ENCODE measurements at places on chromosomes 12 and 14.

- DNase-seq: no peak
These were observed 122.1 kb downstream of the HMGA2 start for GRCh38 chr12:65946419-65946818.

DNA sequence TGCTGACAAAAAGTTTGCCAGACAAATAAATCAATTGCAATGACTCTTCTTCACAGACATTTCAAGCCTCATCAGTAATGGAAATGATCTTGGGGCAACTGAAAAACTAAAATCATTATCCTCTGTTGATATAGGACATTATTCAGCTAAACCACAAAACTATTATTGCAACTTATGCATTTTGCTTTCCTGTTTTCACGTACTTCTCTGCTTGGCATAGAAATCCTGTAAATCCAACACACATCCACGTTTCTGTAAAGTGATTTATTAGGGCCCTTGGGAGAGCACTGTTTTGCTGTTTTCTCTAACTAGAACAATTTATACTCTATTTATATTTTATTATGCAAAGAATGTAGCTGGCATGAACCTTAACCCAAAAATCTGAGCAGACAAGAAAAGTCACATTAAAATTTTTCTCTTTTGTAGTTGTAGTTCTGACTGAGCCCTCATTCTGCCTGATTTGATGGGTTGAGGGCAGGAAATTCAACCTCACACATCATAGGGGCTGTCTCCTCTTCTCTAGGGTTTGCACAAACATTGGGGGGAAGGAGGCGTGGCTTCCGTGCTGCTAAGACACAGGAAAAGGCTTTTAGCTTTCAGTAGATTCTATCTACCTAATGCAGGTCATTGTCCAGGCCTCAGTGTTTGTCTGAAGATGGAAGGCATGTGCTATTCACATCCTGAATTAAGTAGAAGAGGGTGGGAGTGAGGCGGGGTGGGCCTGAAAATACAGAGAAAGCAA, 11.5 kb upstream of the NUP107 start:
- no peak for DNase-seq

DNA sequence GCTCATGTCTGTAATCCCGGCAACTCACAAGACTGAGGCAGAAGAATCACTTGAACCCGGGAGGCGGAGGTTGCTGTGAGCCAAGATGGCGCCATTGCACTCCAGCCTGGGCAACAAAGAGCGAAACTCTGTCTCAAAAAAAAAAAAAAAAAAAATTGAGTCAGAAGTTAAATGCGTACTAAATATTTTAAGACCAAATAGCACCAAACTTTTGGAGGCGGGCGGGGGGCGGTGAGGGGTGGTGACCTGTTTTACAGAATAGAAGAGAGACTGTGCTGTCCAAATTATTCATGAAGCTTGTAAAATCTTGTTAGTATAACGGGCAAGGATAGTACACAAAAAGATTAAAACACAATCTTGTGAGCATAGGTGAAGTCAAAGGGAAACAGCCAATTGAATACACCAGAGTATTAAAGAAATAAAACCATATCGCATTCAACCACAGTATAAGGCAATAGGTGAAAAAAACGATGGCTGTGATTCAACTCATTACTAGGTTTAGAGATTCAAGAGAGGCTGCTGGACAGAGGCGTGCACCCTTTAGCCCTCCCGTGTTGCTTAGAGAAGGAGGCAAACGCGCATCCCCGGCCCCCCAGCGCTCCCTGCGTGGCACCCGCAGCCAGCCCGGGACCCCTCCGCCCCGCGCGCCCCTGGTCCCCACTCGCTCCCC, 571 bp downstream of the ZNF891 start:
- DNase-seq: no peak

GRCh38 chr12:75505706-75506312, 5.6 kb downstream of the KRR1 start:
- DNase-seq: no peak

- DNase-seq: no peak
These were observed 171.5 kb downstream of the ANO2 start for GRCh38 chr12:5773550-5773949.

DNA sequence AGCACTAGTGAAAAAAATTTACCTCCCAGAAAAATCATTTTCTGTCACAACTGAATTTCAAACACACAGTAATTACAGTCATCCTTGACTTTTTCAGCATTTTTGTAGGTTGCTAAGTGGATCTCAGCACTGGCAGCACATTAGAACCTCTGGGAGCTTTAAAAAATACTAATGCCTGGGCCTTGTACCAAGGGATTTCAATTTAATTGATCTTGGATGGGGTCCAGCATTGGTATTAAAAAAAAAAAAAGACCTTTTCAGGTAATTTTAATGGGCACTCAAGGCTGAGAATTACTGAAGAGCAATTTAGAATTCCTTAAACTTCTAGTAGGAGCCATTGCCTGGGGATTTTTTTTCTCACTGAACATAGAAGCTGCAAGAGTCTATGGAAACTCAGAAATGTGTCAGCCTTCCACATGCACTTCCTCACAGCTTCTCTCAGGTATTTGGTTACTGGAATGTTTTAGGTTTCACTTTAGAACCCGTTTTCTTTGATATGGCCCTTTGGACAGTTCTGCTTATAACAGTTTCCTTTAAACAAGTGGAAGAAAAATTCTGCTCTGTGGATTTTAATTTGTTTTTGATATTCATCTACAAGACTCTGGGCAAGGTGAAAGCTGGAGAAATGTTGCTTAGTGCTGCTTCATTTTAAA, 88.5 kb upstream of the DACT1 start:
- no peak for DNase-seq

GRCh38 chr14:95480887-95481226, 35.6 kb downstream of the SYNE3 start:
- no peak for DNase-seq

GRCh38 chr14:53044486-53044885, 93.6 kb upstream of the FERMT2 start:
- peak; percentile 73 for DNase-seq

DNA sequence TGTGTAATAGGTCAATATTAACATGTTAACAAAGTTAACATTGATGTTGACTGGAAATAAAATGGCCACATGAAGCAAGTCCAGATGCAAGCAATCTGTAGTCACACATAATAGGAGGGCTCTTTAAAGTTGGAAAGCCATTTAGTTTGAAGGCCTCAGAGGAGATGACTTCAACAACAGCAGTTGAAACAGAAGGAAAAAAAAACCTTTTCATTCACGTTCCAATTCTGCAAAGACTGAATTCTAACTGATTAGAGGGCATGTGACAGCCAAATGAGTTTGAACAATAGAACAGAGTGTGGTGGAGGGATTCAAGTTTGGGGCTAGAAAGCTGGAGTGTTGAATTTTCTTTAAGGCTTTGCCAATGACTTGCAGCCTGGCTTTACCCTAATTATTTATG, 41.5 kb upstream of the DAAM1 start:
- no peak for DNase-seq

DNA sequence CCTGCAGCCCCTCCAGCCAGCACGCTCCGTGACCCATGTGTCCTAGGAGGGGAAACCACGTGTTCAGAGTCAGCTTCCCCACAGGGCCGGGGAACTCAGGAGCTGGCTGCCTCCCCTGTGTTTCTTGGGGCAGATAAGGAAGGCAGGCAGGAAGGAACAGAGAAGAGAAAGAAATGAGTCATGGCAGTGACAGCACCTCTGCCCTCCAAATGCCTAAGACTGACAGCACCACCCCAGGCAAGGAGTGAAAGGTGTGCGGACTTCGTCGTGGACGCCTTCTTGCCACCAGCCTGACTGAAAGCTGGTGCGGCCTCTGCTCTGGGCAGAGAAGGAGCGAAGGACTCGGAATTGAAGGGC, 167.0 kb upstream of the FKBP4 start:
- DNase-seq: no peak

Measured in AG04449 (cell line).